ENCODE measurements at places on chromosomes 7 and 10. TPM values are rescaled to one million over a fixed set of nuclear protein-coding genes. Genes with fewer than 3 reads are reported as not detected.
A peak's percentile ranks its signal among the peaks of the same experiment; 100 is the strongest.

GRCh38 chr7:146659732-146660131 is 543.1 kb downstream of the CNTNAP2 start:
- DNase-seq, result no peak

GRCh38 chr10:28559618-28560017 is 26.7 kb downstream of the WAC start:
- no peak for DNase-seq

DNA sequence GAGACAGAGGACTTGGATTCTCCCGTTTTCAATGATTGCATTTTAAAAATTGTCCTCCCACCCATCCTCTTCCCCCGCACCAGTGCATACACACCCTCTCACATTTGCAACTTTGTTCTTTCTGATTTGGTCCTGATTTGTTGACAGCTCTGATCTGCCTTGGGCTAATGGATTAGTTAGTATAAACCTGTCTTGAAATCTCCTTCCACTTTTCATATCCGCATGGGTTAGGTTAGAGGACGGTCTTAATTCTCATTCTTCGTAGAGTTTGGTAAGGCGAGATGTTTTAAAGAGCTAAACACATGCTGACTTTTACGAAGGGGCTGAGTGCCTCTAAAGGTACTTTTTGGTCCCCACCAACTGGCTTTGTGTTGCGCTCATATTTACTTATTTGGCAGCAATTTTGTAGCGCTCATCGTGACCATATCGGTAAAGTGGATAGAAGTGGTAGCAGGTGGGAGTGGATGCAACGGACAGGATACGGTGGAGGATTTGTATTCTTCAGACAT is 1.1 kb downstream of the AHR start:
- peak; percentile 72 for DNase-seq

DNA sequence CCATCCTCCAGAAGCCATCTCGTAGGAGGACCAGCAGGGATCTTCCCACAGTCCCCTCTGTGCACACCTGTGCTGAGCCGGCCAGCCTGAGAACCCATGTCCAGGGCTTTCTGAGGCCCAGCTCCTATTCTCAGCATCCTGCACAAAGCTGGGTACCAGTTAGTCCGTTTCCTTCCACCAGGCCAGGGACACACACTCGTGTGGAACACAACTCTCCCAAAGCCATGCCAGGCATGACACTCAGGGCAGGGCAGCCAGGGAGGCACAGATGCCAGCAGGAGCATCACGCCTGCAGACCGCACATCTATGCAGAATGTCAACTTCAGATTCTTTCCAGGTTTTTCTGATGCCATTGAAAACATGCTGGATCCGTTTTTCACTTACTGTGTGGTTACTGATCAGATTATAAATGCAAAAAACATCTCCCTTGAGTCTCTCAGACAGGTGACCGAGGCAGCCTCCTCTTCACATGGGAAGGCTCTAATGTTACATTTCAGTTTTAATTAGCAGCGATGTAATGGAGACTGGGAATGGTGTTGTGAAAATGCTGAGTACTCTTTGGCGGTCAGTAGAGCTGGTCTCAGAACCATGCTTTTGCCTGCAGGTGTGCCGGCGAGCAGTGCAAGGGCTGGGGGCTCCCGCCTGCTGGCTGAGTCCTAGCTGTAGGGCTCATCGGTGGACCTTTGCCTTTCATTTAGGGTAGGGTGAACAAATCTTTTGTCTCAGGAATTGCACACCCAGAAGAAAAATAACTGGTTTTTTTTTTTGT is 3.3 kb upstream of the SUN1 start:
- DNase-seq, result no peak

DNA sequence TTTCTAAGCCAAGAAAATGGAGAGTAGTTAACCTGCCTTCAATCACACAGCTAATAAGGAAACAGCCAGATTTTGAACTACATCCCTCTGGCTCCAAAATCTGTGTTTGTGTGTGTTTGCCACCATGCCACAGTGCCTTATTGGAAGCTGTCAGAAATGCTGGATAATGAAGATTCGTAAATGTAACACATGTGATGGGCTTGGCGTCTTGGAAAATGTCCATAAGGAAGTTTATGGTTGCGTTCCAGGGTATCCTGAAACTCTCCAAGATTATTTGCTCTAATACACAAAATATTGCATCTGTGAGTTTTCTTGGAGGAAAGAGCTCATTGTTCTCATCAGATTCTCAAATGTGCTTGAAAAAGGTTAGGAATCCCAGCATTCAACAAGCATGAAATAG is 22.7 kb downstream of the MYOF start:
- DNase-seq, result no peak

DNA sequence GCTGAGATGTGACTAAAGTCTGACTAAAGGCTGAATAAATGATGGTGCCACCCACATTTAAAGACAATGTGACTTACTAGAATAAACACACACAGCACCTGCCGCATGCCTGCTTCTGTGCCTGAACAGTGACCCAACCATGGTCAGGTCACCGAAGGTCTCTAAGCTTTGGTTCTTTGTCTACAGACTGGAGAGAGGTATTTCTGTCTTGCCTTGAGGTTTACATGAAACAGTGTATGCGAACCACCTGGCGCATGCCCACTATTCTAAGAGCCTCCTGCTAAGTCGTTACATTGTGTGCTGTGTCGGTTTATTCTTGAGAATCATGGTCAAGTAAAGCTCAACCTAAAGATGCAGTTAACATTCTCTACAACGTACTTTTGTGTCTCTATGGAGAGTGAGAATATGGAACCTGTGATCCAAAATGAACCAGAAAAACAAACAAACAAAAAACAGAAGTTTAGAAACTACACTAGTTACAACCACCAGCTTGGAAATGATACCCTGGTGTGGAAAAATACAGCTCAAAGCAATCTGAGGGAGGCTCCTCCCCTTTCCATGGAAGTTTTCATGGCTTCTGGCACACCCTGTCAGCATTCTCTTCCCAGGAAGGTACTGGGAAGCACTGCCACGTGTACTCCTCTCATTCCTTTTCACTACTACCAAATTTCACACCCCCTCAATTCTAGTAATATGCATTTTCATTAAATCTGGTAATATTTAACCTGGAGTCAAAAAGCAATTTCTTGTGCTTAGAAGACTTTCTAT is 40.0 kb downstream of the VOPP1 start:
- DNase-seq, result no peak

DNA sequence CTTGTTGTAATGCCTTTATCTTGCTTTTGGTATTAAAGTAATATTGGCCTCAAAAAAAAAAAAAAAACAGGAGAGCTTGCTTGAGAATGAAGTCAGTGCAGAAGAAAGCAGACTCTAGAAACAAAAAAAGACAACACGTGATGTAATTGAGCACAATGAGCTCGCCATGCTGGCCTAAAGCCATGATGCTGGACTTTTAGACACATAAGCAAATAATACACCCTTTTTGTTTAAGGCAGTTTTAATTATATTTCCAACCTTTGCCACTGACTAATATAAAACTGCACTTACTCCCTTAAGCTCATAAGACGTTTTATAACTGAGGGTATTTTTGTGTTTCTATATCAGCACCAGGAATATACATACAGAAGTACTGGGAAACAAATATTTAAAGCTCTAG is 798.3 kb downstream of the KCNMA1 start:
- DNase-seq, result no peak

- no peak for DNase-seq
Measured at GRCh38 chr7:74455291-74455804, 1.6 kb downstream of the GTF2IRD1 start.

GRCh38 chr7:16295558-16295957 is 125.8 kb downstream of the CRPPA start:
- no peak for DNase-seq

GRCh38 chr10:73251683-73252444 is 580 bp downstream of the MRPS16 start:
- DNase-seq, result peak; percentile 7

GRCh38 chr10:44386546-44387052 is 1.7 kb upstream of the CXCL12 start:
- peak; percentile 37 for DNase-seq

DNA sequence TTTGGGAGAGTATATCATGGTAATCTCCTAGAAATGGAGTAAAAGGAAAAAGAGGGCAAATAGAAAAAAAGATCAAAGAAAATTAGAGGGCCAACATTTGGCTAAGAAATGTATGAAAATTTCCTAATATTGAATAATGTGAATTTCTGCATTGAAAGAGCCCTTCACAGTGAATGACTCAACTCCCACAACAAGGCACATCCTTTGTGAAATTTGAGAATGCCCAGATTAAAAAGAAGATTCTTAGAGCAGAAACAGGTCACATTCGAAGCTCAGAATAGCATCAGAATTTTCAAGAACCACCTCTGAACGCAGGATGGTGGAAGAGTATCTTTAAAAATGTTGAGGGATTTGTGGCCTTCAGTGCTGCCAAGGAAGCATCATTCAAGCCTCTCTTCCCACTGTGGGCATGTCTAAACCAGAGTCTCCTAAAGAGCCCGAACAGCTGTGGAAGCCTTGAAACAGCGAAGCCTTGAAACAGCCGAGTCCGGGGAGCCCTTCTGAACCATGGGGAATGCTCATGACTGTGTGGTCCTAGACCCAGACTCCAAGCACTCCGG is 43.6 kb downstream of the GUSB start:
- no peak for DNase-seq

GRCh38 chr10:30990971-30991646 is 40.6 kb downstream of the ZNF438 start:
- DNase-seq, result no peak

DNA sequence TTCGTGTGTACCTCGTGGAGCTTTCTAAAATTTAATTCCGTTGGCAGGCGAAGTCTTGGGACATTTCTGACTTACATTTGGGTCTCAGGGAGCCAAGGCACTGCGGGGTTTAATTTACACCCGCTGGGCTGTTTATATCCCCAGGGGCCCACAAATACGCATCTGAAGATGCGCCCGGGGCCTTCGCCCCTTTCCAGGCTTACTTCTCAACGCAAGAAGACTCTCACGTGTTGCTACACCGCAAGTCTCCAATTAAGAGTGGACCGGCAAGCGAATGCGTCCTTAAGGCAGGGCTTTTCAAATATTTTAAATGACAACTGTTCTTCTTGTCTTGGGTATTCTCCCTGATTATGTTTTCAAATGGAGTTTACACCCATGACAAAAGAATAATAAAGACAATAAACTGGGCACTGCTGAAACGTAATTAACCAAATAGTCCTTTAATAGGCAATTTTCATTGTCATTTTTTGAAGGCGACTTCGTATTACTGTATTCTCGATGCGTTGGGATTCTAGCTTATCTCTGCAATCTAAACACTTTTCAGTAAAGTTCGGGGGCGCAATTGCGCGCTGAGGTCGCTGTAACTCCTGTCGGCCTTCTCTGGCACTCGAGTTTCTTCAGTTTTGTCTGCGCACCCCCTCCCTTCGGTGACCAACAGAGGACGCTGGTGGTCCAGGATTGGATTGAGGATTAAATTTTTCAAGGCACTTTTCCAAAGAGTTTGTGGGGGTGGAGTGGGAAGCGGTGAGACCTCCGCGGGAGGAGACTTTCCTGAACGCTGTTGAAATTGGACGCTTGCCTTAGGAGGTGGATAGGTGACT is 837 bp upstream of the IGFBP3 start:
- DNase-seq, result peak; percentile 78

- no peak for DNase-seq
Measured at GRCh38 chr10:43943119-43943817, 294.6 kb upstream of the ZNF32 start.

GRCh38 chr7:55427800-55428199 is 62.7 kb downstream of the LANCL2 start:
- DNase-seq, result no peak

GRCh38 chr7:83672157-83672556 is 23.2 kb upstream of the SEMA3E start:
- no peak for DNase-seq

DNA sequence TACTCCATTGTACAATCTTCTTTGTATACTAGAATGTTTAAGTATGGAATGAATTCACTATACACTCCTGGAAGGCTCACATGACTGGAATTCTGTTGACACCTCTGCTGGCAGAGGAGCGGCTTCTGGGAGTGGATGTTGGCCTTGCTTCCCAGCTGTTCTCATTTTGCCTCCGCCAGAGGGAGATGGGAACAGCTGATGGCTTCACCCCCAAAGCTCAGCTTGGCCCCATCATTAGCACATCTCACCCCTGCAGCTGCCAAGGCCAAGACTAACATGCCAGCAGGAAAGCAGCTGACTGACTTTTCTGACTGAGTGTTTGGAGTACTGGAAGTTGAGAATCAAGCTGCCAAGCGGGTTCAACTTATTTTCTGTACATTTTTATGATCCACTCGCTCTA is 15.1 kb downstream of the ADAM12 start:
- DNase-seq, result no peak

DNA sequence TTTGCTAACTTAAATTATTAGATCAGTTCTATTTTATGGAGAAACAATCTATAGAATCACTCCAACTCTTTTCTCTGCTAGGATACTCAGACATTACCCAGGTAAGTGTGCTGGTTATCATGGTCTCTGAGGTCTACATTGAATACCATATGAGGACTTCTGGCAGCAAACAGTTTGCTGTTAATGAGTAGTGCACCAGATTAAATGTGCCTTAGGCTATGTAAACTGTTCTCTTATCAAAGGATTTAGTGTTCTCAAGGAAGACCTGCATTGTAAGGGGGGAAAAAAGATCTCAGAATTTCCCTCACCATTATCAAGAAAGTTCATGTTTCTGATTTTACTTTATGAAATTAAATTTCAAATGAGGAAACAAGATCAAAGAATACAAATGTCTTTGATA is 107.5 kb downstream of the ITGB8 start:
- no peak for DNase-seq

GRCh38 chr7:17233603-17234002 is 64.8 kb upstream of the AHR start:
- DNase-seq, result no peak

GRCh38 chr7:32890793-32891042 is 842 bp downstream of the KBTBD2 start:
- DNase-seq, result no peak

GRCh38 chr10:50919010-50919409 is 33.6 kb upstream of the A1CF start:
- no peak for DNase-seq

DNA sequence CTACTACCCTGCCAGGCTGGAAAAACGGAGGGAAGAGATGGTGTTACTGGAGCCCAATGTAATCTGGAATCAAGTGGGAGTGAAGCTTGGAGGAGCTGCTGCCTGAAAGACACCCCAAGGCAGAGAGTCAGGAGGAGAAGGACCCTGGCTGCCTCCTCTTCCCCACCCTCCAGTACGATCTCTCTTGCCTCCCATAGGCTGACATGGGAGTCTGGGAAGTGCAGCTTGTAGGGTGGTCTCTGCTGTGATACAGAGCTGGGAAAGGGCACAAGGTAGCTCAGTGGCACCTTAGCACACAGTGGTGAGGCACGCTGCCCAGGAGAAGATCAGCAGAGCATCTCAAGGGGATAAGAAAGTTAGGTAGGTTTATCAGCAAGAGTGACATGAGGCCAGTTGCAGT is 35.9 kb downstream of the EMX2 start:
- no peak for DNase-seq

- DNase-seq, result no peak
Measured at GRCh38 chr10:14003517-14004184, 327.1 kb downstream of the FRMD4A start.

Gene DLG5
- 23.1 TPM for total RNA-seq

Gene DEPP1
- 318 TPM for total RNA-seq

Gene CALN1
- total RNA-seq, result not detected

Gene HOXA10
- total RNA-seq, result 27.6 TPM

Gene PIK3CG
- 4.9 TPM for total RNA-seq

Gene NOBOX
- total RNA-seq, result not detected

Gene CTTNBP2
- total RNA-seq, result 0.25 TPM

Gene GPR37
- total RNA-seq, result 2.1 TPM

Gene AKR1C4
- not detected for total RNA-seq
